ENCODE measurements at places on chromosomes 4 and X.

DNA sequence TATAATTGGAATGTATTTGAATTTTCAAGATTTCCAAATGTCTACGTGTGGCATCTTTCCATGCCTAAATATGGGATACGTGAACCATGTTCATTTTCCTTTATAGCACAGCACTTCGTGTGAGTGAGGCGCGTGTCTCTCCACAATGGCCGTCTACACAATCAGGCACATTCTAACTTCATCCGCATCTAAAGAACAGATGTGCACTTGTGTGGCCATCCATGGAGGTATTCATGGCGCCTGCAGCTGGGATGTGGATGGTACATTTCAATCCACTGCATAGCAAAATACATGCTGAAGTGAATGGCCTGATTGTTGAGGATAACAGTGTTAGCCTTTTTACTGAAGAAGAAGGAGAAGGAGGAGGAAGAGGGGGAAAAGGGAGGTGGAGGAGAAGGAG, 34.5 kb upstream of the TRIM2 start:
- DNase-seq = peak; percentile 98

GRCh38 chr4:182825786-182826185, 91.4 kb downstream of the DCTD start:
- no peak for DNase-seq

- DNase-seq = peak; percentile 13
Observed at GRCh38 chrX:116009861-116010710, 160.5 kb upstream of the AGTR2 start.

- DNase-seq = no peak
Observed at GRCh38 chr4:142336251-142336934, 509.7 kb downstream of the INPP4B start.

DNA sequence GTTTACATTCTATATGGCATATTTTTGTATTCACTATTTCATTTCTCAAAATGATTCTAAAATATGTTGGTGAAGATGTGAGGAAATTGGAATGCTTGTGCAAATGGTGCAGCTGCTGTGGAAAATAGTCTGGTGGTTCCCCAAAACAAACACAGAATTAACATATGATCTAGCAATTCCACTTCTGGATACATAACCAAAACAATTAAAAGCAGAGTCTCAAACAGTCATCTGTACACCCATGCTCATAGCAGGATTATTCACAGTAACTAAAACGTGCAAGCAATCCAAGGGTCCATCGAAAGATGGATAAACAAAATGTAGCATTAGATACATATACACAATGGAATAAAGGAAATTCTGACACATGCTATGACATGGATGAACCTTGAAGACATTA, 204.8 kb downstream of the FBXW7 start:
- DNase-seq = no peak

DNA sequence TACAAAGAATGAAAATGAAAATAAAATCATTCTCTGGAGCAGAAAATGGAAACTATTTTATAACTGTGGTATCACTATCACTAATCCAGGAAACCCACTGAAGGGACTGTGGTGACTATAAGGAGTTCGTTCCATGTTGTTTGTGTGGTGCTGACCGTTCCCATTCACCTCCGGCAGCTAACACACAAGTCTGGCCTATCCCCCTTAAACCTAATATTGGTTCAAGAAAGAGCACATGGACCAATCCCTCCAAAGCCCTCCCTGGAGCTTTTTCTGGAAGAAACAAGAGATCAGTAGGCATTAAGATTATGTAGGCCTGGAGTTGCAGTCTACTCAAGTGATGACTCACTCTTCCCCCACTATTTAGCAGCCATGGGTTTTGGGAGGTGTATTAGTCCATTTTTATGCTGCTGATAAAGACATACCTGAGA, 25.9 kb upstream of the FAM241A start:
- DNase-seq = no peak

DNA sequence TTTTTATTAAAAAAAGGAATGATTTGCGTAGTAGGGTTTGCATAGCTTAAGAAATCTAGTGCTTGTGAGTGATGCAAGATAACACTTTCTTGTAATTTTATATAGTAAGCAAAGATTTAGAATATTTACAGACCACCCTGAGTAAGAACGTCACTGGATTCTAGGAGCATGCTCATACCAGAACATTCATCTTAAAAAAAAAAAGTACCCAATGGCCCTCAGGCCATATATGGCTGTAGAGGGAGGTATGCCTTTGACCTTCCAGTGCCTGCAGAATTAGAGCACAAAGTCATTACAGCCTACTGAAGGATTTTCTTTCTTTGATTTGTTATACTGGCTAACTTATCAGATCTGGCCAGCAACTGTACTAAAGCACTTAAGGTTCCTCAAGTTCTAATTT, 236.3 kb upstream of the GYPA start:
- DNase-seq = no peak

Data from globus pallidus (tissue), 1 donor.